ENCODE measurements at places on chromosomes 2 and 18.
A peak's percentile ranks its signal among the peaks of the same experiment; 100 is the strongest.

- DNase-seq: no peak
These were observed 1.2 kb downstream of the TGOLN2 start for GRCh38 chr2:85326406-85327159.

- no peak for DNase-seq
These were observed 101.2 kb downstream of the LTBP1 start for GRCh38 chr2:33047939-33048338.

DNA sequence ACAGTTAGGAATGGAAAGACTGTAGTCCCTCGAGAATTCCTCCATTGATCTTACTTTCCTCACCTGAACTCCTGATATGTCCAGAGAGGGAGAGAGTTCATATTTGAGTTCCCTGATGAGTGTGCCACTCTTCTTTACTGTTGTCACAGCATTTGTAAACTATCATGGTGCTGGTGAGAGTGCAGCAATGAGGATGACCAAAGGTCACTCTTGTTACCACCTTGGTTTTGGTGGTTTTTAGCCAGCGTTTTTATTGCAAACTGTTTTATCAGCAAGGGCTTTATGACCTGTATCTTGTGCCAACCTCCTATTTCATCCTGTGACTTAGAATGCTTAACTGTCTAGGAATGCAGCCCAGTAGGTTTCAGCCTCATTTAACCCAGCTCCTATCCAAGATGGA lies 1062.5 kb downstream of the BCL11A start:
- DNase-seq: no peak

GRCh38 chr2:183195397-183195796 lies 71.2 kb downstream of the NUP35 start:
- no peak for DNase-seq

DNA sequence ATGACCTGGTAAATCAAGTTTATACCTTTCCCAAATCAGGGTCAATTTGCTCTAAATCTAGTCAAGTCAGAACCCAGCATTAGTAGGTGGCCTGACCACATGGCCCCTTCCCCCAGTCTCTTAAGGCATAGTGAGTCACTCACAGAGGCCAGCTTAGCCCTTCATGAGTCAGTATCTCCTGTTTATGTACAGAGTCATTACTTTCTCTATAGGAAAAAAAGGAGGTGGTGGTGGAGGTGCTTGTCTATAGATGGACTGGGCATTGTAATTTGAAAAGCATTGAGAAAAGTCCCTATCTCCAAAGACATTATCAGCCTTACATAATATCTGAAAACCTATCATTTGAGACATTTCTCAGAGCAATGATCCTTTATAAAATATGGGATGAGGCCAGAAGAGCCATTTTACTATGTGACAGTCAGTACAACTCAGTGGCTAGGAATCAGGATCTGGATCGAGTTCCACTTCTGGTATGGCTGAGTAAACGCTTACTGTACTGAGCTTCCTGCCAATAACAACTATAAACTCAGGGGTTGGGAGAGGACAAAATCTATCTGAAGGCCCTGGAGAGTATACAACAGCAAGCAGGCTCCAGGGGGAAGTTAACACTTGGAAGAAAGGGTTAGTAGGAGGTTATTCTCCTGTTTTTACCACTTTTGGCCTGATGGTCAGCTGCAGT lies 22.5 kb upstream of the SIGLEC15 start:
- no peak for DNase-seq

- no peak for DNase-seq
These were observed 114.2 kb upstream of the SULT1C3 start for GRCh38 chr2:108125581-108125980.

- DNase-seq: no peak
These were observed 163.1 kb downstream of the TXNL1 start for GRCh38 chr18:56475250-56475649.

- no peak for DNase-seq
These were observed 42.2 kb downstream of the TAF4B start for GRCh38 chr18:26268454-26268853.

GRCh38 chr2:106565599-106565998 lies 78.4 kb downstream of the CD8B2 start:
- no peak for DNase-seq

- no peak for DNase-seq
These were observed 438.3 kb upstream of the LRATD1 start for GRCh38 chr2:14194233-14194632.

DNA sequence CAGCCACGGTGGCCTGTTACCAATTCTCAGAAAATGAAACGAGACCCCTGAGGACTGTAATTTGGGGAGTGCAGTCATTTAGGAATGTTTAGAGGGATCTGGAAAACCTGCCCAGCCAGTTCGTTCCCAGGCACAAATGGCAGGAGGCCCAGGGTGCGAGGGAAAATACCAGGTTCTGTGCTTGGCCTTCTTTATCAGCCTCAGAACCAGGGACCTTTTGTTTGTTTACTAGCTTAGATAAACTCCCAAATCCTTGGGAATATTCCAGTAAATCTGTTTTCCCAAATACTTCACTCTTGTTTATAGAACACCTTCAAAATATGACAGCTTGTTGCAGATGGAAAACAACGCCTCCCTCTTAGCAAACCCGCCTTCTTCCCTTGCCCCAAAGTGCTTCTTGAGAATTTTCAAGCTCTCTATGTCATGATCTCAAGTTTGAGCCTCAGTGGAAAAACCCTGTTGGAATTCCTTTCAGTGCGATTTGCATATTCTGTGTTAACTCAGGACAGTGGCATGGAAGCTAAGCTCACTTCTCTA lies 400.3 kb upstream of the SMIM21 start:
- no peak for DNase-seq

- no peak for DNase-seq
These were observed 29.2 kb upstream of the LOXHD1 start for GRCh38 chr18:46686186-46686585.

GRCh38 chr18:24878289-24878688 lies 417.9 kb downstream of the HRH4 start:
- no peak for DNase-seq

GRCh38 chr2:234846599-234847363 lies 105.0 kb upstream of the SH3BP4 start:
- DNase-seq: no peak

- DNase-seq: no peak
These were observed 15.6 kb upstream of the MAP3K20 start for GRCh38 chr2:173059971-173060461.

GRCh38 chr2:168194784-168195522 lies 52.4 kb downstream of the STK39 start:
- DNase-seq: no peak

- DNase-seq: no peak
These were observed 134.8 kb downstream of the EIPR1 start for GRCh38 chr2:3242747-3243369.

- no peak for DNase-seq
These were observed 368.2 kb downstream of the CDH2 start for GRCh38 chr18:27808683-27809082.

DNA sequence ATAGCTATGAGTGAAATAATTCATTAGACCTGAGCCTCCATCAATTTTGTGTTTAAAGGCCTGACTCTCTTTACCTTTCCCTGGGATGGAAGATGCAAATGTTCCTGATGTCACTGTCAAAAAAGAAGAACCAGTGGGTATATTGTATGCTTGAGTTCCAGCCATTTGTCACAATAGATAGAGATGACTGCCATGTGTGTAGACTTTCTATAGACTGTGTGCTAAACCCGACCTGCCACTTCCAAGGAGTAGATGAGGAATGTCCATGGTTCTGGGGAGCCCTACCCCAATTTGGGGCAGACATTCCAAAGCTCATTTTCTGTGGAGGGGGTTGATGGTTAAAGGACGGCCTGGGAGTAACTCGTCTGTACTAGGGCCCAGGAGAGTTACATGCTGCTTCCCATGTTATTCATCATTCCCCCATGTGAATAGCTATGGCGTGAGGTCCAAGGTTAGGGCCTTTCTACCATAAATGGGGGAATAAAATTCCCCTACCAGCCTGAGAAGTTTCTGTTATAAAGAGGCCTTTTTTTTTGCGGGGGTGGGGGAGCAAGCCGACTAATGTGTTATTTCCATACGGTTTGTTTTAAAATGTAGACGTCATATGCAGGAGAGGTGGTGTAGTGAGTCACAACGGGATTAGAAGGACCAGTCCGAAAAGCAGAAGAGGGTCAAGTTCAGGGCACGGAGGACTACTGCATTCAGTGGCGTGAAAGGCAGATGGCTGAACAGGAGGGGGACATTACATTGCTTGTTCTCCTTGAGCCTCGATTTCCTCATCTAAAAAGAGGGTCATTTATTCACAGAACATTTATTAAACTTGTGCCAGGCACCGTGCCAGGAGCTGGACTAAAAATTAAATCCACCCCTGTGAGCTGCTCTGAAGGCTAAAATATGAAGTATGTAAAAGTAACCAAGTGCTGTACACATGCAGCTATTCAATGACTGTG lies 24.0 kb downstream of the IL1B start:
- no peak for DNase-seq

GRCh38 chr2:64017811-64018700 lies 1.2 kb downstream of the VPS54 start:
- peak; percentile 73 for DNase-seq

- DNase-seq: no peak
These were observed 323.2 kb downstream of the OSR1 start for GRCh38 chr2:19035238-19035637.

GRCh38 chr2:85399183-85399455 lies 11.0 kb downstream of the CAPG start:
- DNase-seq: no peak

- DNase-seq: no peak
These were observed 13.4 kb downstream of the ATP8B1 start for GRCh38 chr18:57789759-57790158.

DNA sequence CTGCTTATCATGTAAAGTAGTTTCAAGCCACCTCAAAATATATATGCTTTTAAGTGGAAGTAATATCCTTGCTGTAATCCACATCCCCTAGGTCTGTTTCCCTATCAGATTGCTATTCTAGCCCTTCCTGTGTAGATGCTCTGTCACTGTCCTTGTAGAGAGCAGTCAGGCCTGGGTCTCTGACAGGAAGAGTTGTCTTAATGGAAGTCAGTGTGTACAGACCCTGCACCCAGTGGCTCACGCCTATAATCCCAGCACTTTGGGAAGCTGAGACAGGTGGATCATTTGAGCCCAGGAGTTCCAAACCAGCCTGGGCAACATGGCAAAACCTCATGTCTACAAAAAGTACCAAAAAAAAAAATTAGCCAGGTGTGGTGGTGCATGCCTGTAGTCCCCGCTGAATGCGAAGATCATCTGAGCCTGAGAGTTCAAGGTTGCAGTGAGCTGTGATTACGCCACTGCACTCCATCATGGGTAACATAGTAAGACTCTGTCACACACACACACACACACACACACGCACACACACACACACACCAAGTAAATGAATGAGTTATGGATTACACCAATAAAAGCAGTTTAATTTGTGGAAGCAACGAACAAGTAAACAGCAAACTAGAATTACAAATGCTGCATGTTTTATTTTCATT lies 70.2 kb upstream of the DSC1 start:
- no peak for DNase-seq

GRCh38 chr2:88733155-88733902 lies 41.9 kb downstream of the RPIA start:
- no peak for DNase-seq

DNA sequence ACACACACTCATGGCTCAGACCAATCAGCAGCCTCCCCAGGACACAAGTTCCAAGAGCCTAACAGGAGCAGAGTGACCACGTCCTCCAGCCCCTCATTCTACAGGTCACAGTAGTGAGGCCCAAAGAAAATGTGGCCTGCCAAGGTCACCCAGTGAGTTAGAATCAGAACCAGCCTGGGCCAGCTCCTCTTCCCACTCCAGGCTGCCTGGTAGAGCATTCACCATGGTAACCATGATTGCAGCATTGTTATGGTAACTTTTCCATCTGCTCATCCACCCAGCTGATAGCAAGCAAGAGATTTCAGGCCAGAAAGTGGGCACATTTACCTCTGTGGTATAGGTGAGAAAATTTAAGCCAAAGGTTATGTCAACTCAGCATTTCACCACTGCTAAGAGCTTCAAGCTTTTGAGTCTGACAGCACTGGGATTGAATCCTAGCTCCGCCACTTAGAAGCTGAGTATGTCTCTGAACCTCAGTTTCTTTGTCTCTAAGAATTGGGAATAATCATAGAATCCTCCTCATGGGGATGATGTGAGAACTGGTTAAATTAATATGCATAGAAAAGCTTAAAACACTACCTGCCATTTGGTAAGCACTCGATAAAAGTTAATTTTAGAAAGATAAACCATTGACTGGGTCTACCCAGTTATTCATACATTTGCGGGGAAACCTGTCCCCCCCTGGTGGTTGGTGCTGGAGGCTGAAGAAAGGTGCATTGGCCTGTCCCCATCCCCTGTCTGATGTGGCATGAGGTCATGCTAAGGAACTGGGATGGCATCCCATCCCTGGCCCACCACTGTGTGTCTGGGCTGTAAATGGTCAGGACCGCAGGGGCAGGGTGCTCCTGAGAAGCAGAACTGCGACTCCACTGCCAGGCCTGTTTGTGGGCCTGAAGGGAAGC lies 181.5 kb downstream of the KLHL29 start:
- DNase-seq: no peak

GRCh38 chr18:13442451-13442850 lies 223.9 kb downstream of the LDLRAD4 start:
- no peak for DNase-seq

GRCh38 chr18:74234326-74235171 lies 57.2 kb downstream of the CYB5A start:
- DNase-seq: no peak

GRCh38 chr2:132814651-132815050 lies 144.6 kb upstream of the LYPD1 start:
- no peak for DNase-seq

DNA sequence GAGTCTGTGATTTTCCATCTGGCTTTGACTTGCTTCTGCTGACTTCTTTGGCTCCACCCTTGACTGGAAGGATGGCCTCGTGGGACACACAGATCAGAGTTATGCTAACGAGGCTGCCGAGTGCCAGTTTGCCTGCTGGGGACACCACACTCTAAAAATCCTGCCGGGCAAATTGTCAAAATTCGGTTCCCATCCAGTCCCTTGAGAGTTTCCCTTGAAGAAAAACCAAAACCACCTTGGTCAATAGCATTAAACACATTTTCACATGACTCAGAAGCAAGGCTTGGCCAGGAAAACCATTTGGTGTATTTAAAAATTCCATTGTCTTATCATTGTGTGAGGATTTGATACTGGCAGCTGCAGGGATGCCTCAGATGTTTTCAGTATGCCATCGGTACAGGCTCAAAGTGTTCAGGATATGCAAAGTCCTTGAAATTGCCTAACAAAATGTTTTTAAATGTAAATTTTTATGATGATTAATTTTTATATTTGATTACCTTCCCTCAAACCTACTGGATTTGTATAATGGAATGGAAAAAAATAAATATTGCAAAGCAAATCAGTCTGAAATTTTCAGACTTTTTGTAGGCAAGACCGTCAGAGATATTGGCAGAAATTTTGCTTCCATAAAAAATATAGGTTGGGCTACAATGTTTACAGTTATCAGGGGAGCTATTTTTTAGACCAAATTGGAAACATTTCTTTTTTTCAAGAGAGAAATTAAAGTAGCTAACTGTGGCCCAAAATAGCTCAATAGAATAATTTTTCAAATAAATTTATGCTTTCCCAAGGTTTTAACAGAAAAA lies 41.6 kb downstream of the KCNE4 start:
- no peak for DNase-seq

DNA sequence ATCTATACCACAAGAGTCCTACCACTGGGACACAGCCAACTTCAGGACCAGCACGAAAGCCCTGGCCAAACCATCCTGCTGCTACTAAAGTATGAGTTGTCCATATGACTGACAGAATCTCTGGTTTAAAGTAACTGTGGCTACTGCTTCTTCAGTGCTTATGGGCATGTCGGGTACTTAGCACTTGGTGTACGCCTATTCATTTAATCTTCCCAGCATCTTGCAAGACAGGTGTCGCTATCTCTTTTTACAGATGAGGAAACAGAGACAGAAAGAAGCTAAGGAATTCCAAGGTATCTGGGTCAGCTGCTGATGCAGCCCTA lies 203.4 kb upstream of the ID2 start:
- no peak for DNase-seq
